ENCODE measurements at places on chromosomes 2 and 18.

DNA sequence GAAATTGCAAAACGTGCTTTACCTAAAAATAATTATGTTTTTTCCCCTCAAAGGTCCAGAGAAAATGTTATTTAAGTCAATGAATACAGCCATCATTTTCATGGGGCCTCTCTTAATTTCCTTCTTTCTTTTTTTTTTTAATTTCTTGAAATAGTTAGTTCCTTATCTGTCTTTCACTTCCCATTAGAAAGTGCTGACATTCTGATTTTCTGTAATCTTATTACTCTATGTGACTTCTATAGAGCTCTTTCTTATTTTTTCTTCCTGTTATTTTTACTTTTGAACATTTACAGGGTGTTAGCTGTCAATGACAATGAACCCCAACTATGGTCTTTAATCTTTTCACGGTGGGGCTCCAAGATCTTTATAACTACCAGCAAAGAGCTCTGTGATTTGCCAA lies 30.0 kb downstream of the CTLA4 start:
- DNase-seq: no peak

DNA sequence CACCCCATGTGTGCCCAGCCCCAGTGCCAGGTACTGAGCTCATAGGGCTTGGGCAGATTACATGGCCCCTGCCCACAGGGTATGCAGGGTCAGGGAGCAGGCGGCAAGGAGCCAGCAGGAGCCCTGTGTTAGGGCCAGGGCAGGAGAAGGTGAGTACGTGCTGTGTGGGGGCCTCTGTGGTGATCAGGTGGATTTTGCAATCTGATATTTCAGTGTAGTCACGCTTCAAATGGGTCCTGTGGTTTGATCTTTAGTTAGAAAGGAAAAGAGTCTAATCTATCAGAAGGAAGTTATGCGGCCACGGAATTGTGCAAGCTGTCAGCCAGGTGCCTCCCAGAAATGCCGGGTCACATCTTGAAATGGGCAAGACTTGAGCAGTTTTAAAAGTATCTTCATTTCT lies 13.9 kb downstream of the UBE2F start:
- no peak for DNase-seq

GRCh38 chr2:9231291-9232165 lies 24.9 kb downstream of the ASAP2 start:
- DNase-seq: no peak

- no peak for DNase-seq
Measured at GRCh38 chr18:76986406-76986805, 146.2 kb downstream of the MBP start.

GRCh38 chr2:30514848-30515435 lies 67.9 kb downstream of the LCLAT1 start:
- DNase-seq: no peak

- DNase-seq: no peak
Measured at GRCh38 chr2:218872645-218873358, 7.8 kb upstream of the WNT10A start.

DNA sequence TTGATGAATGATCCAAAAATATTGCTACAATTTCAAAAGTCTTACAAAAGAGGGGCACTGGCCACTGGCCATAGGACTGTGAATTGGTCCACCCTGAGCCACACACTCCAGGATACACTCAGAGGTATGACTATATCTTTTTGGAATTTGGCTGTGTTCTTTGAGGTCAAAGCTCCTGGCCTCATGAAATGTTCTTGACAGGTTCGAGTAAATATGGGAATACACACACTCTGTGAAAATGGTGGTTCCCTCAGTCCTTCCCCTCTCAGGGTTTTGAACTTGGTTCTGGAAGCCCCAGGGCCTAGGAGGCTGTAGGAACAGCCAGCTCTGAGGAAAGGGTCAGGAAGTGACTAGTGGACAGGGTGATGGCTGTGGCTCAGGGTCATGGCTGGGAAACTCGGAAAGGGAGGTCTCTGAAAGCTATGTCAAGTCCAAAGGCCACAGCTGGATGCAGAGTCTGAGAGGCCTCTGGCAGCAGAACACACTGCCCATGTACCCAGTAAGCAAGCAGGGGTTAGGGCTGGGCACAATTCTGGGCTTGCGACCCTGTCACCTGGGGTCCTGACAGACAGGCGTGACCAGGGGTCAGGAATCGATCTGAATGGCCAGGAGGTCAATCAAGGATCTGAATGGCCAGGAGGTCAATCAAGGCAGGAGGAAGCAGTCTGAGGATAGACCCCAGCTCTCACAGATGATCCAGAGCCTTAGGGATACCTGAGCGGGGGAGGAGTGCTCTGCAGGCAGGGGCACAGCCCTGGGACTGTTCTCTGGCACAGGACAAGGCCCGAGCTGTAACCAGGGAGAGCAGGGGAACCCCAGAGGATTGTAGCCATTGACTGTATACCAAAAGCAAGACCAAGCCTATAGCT lies 223.4 kb upstream of the SMAD2 start:
- no peak for DNase-seq

DNA sequence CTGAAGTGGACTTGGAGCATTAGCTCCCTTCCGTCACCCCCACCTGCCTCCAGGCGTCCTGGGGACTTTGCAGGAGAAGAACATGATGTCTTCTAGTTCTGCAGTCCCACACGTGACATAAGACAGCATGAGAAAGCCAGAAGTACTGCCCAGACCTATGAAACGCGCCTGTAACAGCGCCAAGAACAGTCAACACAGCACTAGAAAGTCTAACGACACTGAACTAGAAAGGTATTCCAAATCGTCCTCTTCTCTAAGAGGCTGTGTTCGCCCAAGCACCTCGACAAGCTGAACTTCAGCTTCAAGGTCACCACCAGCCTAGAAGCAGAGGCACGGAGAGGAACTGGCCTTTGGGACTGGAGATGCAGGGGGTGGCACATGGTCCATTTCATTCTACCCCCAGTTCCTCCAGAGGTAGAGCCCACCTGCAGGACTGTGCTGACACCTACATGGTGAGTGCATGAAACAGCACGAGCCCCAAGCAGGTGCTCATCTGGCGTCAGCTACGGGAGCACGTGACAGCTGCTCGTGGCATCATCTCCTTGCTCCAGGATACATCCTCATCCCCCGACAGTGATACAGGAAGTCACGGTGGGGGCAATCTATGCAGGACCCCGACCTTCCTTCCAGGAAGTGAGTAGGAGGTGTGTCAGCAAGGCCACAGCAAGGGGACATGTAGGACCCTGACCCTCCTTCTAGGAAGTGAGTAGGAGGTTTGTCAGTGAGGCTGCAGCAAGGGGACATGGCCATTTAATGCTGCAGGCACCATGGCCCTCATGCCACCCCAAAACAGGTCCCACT lies 3.7 kb downstream of the HDAC4 start:
- DNase-seq: no peak

- DNase-seq: peak; percentile 87
Measured at GRCh38 chr18:46071653-46072375, at the start of gene PSTPIP2. Gene PSTPIP2 (minus strand): TSS chr18:46072260. CDS start chr18:46072188, 72 bp downstream.

- DNase-seq: no peak
Measured at GRCh38 chr2:4873364-4873763, 818.8 kb upstream of the SOX11 start.

DNA sequence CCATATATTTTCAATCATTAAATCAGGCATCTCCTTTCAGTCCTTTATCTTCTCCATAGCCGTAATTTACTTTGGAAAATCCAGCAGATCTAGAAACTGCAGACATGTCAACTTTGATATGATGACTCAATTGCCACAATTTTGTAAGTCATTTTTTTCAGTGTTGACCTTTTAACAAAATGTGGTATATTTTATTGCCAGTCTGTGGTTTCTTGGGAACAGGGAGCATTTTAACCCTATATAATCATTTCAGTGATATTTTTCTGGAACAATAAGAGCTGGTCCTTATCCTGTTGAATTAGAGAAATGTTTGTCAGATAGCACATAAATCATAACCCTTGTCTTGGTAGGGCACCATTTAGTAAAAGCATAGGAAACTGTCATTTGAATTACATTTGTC lies 90.9 kb upstream of the UBXN4 start:
- no peak for DNase-seq

GRCh38 chr2:31319406-31320175 lies 85.6 kb downstream of the EHD3 start:
- peak; percentile 38 for DNase-seq

DNA sequence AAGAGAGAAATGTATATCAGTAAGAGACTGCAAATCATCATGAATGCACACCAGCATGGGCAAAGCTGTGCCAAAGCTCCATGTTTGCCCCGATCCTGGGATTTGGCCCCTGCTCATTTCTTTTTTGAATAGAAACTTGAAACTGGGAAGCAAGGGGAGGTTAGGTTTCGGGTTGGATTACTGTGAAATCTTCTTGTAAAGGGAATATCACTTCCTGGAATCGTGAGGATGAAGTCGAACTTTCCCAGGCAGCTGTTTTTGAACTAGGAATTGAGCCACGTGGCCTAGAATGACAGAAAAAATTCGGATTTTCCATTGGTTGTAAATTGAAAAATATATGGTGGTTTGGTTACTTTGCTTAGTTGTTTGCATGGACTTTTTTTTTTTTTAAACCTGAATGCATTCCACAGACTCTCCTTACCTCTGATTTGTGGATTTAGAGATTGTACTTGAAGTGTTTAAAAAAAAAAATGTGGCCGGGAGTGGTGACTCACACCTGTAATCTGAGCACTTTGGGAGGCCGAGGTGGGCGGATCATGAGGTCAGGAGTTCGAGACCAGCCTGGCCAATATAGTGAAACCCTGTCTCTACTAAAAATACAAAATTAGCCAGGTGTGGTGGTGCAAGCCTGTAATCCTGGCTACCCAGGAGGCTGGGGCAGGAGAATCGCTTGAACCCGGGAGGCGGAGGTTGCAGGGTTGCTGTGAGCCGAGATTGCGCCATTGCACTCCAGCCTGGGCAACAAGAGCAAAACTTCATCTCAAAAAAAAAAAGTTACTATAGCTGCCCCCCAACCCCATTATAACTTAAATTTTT lies 32.1 kb downstream of the GRHL1 start:
- DNase-seq: peak; percentile 19

DNA sequence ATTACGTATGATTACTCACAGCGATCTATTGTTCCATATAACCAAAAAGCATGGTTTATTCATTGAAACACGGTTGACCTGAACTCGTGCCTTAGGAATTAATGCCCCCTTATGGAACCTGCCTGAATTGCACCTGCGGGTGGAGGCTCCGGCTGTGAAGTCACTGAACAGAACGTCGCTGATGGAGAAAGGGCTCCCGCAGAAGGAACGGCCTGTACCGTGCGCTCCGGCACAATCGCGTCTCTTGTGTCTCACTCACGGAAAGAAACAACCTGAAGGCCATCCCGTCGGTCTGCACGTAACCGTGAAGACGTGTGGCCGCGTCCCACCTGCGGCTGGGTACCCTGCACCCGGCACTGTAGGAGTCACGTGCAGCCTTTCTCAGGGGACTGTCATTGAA lies 133.1 kb downstream of the NFATC1 start:
- peak; percentile 88 for DNase-seq

- peak; percentile 65 for DNase-seq
Measured at GRCh38 chr2:160510617-160511016, 17.0 kb upstream of the RBMS1 start.

DNA sequence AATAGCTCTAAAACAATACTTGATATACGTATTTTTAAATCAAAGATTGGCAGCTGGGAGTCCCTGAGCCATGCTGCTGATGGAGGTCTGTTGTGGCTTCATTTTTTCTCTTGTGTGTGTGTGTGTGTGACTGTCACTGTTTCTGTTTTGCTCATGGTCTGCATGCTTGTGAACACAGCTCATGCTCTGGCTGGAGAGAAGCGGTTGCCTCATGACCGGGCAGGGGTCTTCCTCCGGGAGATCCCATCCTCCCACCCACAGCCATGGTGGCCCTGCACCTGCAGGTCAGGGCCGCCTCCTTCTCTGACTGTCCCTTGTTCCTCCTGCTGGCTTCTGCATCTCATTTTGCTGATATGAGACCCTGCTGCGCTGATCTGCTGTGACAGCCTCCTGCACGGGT lies 47.3 kb upstream of the GALR1 start:
- no peak for DNase-seq

All from GM03348 (cell line).